Activated CD8-positive, alpha-beta T cell treated with anti-CD3 and anti-CD28 coated beads for 36 hours (primary cell): ENCODE measurements at places on chromosomes 5 and 9.

DNA sequence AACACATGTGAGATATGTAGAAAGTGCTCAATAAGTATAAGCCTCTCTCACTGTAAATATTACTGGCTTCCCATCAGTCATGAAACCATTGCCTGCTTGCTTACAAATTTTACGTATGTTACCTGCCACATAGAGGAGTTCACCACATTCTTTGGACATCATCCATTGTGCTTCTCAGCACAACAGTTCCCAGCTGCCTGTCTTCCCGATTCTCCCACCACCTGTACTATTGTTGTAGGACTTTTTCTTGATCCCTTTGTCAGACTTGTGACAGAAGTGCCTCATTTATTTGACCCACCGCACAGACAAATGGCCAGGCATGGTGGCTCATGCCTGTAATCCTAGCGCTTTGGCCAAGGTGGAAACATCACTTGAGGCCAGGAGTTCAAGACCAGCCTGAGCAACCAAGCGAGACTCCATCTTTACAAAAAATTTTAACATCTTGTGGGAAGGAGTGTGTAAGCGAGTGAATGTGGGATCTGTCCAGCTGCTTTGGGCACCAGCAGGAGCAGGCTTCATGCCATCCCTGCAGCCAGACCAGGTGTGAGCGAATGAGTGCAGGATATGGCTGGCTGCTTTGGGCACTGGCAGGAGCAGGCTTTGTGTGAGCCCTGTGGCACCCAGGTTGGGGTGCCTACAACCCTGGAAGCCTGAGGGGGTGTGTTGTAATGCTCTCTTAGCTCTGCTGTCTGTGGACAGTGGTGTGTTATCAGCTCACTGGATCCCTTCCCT is 139.9 kb upstream of the ELL2 start:
- DNase-seq: no peak

GRCh38 chr5:98941131-98941883 is 12.5 kb upstream of the CHD1 start:
- no peak for DNase-seq

DNA sequence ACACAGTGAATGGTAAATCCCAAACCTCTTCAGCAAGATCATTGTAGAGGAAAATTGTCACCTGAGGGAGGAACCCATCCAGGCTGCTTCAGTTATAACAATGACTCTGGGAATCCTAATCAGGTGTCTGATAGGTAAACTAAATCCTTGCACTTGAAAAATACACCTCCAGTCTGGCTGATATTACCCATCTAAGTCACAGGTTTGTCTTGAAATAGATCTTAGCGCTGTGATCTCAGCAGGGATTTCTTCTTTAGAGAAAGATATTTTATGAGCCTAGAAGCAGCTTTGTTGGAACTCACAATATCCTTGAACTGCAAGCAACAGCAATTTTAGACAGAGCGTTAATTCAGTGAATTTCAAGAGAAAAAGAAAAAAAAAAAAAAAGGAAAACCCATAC is 149.7 kb downstream of the SGCD start:
- DNase-seq: no peak

GRCh38 chr9:131240047-131240921 is 36.0 kb downstream of the FAM78A start:
- DNase-seq: no peak

DNA sequence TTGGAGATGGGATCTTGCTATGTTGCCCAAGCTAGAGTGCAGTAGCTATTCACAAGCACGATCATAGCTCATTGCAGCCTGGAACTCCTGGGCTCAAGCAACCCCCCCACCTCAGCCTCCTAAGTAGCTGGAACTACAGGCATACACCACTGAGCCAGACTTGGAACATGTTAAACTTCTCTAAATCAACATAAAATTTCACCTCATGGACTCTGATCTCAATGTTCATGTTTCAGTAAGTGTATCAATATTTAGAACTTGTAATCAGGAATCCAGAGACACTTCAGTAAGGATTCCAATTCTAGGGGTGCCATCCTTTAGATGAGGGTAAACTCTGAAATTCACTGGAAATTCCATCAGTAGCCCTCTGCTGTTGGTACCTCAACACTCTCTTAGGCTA is 6.8 kb downstream of the GNE start:
- no peak for DNase-seq

DNA sequence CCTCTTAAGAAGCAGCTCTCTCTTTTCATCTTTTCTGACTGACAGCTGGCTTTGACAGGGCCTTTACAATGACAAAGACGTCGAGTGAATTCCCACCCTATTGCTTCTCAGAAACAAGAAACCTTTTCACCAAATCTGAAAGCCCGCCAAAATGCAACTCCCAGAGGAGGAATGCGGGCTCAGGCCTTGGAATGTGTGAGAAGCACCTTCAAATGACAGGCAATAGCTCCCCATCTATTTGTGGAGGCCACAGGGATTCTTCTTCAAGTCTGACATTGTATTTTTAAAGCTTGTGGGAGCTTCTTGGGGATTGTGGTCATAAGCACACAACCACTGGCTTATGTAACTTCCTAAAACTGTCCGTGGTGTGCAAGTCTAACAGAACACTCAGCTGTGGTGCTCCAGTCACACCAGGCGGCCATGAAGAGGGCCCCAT is 72.7 kb downstream of the DPYSL3 start:
- no peak for DNase-seq

GRCh38 chr9:73597771-73598170 is 446.1 kb downstream of the ANXA1 start:
- DNase-seq: no peak

- no peak for DNase-seq
Observed at GRCh38 chr5:169956126-169956525, 24.2 kb downstream of the INSYN2B start.

- no peak for DNase-seq
Observed at GRCh38 chr9:116980582-116981120, 293.5 kb downstream of the TRIM32 start.

DNA sequence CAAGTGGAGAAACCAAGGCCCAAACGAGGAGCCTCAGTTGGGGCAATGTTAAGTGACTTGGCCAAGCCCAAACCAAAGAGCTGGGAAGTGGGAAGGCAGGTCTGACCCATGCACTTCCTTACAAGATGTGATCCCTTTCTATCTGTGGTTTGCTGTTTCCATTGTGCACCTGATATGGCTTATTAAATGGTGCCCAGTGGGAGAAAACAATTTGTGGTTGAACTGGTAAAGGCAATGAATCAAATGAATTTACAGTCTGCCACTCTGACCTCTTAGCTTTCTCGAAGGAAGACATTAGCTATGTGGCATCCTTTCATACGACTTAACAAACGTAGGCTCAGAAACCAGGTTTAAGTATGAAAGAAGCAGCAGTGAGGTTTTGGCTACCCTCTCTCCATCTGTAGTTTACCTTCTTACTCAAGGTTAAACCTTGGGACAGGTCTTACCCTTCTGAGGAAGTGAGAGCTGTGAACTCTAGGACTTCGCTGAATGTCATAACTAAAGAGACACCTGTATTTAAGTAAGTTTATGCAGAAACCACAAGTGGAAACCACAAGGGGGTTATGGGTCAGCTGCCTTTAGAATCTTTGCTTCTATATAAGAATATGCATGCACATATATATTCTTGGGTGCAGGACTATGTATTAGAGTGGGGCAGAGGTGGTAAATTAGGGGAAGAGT is 100.5 kb upstream of the SPATA31D4 start:
- DNase-seq: no peak

GRCh38 chr5:33166522-33166921 is 274.2 kb upstream of the TARS1 start:
- no peak for DNase-seq

- no peak for DNase-seq
Observed at GRCh38 chr5:35331956-35332950, 102.0 kb upstream of the PRLR start.

GRCh38 chr5:150498971-150499370 is 9.0 kb upstream of the NDST1 start:
- no peak for DNase-seq

GRCh38 chr9:134848504-134848903 is 32.1 kb upstream of the FCN2 start:
- DNase-seq: no peak

DNA sequence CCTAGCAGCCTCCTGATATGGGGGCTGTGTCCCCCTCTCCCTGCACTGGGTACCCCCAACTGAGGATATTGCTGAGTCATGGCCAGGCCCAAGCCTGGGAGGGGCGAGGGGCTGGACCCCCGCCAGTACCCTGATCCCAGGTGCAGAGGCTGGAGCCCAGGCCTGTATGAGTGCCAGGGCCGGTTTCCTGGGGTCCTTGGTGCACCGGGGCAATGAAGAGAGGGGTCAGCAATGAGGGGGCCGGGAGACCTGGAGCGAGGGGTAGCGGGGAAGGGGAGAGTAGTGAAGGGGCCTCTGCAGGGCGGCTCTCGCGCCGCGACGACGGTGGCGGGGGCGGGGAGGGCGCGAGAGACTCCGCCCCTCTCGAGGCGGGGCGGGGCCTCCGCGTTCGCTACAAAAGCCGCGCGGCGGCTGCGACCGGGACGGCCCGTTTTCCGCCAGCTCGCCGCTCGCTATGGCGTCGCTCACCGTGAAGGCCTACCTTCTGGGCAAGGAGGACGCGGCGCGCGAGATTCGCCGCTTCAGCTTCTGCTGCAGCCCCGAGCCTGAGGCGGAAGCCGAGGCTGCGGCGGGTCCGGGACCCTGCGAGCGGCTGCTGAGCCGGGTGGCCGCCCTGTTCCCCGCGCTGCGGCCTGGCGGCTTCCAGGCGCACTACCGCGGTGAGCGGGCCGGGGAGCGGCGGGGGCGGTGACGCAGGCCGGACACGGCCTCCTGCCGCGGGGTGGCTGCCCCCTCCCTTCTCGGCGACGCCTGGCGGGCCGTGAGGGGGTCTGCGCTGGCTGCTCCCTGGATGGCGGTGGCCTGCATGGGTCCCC is at the start of gene SQSTM1:
Gene SQSTM1, plus strand, starts transcription at position 423 of the 815 bp plus-strand sequence. Its CDS starts 32 bp downstream, at position 455.
- peak; percentile 79 for DNase-seq

DNA sequence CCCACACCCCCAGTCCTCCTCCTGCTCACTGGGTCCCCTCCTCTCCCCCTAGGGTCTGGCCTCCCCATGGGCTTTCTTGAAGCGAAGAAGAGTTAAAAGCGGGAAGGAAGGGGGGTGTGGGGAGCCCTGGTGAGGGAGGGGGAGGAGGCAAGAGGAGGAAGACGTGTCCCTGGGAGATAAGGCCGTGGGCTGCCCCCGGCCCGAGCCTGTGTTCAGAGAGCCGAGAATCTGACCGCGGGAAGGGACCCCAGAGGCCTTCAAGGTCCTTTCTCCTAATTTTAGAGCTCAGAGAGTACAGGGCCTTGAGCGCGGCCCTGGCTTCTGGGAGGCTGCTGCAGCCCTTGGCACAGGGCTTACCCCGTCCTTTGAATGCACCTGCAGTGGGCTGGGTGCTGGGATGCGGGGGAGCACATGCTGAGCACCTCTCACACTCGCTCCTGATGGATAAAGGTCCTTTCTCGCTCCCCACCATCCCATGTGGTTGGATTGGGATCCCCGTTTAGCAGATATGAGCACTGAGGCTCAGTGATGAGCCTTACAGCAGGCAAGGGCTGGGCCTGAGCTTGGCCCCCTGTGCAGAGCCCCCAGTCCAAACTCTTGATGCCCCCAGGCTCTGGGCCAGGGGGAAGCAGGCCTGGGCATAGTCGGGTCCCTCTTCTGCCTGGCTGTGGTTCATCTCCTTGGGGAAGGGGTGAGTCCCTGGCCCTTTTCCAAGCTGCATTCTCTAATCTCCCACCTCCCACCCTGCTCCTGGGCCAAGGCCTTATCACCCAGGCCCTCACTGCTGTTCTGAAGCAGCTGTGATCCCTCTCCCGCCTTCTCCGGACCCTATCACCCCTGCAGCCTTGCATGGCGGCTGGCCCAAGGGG is 5.9 kb downstream of the GFI1B start:
- DNase-seq: no peak

GRCh38 chr5:137114529-137114928 is 384.6 kb downstream of the SPOCK1 start:
- no peak for DNase-seq

DNA sequence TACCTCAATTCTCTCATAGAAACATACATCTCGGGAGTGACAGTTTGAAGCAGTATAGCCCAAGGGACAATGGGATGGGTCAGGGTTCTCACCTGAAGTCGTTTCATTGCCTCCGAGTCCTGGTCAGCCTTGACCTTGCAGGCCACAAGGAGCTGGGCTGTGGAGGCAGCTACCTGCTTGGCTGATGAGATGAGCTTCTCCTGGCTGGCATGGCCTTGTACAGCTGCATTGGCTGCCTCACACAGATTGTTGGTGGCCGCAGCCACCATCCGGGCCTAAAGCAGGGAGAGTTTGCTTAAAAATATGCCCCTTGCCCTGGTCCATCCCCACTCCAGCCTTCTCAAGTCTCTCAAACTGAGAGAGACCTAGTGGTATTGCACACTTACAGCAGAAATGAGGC is 8.5 kb upstream of the TPM2 start:
- DNase-seq: no peak

- DNase-seq: no peak
Observed at GRCh38 chr5:17275289-17276158, 58.1 kb downstream of the BASP1 start.

GRCh38 chr5:20972419-20972925 is 984.5 kb upstream of the CDH18 start:
- DNase-seq: no peak

GRCh38 chr9:131197160-131197911 is 72.0 kb downstream of the NUP214 start:
- DNase-seq: no peak

DNA sequence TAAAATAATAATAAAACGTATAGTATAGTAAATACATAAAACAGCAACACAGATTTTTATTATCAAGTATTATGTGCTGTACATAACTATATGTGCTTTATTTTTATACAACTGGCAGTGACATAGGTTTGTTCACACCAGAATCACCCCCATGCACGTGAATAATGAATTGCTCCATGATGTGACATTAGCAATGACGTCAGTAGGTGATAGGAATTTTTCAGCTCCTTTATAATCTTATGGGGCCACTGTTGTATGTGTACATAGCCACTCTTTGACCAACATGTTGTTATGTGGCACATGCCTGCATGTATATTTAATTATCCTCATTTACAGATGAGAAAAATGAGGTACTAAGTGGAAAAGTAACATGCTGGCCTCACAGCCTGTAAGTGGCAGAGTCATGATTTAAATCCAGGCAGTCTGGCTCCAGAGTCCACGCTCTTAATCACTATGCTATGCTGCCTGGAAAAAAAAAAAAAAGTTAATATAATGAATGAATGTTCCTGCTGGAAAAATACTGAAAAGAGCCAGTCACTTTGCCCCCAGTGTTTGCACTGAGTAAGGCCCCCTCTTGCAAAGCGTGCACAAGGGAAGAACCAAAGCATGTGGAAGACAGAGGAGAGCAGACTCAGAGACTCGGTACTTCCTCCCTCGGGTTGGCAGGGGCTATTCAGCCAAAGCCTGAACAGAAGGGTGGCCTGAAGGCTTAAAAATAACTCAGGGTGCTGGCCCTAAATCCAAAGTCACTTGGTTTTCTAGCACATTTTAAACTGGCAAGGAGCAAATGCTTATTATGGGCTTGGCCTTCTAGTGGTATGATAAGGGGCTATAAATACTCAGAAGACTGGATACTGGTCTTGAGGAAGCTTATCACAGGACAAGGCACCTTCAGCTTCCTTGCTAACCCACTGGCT is 206.8 kb downstream of the GLIS3 start:
- no peak for DNase-seq

GRCh38 chr9:115517335-115518075 is 399.5 kb upstream of the TNC start:
- DNase-seq: no peak

- no peak for DNase-seq
Observed at GRCh38 chr9:38006163-38006562, 62.9 kb downstream of the SHB start.

- no peak for DNase-seq
Observed at GRCh38 chr5:168207450-168208029, 83.9 kb upstream of the WWC1 start.
